ENCODE measurements at places on chromosomes 2 and 18.

GRCh38 chr18:68533641-68534040 is 181.3 kb downstream of the TMX3 start:
- DNase-seq: no peak

DNA sequence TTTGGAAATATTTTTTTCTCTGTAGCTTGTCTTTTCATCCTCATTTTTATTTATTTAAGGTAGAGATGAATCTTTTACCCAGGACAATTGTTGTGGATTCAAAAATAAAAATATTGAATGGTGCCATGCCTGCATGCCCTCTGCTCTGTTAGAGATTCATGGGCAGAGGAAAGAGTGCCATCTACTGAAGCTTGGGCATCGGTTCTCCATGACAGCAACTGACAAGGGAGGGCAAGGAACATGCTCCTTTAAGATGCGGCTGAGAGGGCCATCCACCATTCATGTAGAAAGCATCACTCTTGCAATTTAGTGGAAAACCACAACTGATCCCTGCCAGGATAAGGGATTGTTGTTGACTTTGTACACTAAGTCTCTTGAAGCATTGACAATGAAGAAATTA is 79.9 kb downstream of the PARD3B start:
- no peak for DNase-seq

DNA sequence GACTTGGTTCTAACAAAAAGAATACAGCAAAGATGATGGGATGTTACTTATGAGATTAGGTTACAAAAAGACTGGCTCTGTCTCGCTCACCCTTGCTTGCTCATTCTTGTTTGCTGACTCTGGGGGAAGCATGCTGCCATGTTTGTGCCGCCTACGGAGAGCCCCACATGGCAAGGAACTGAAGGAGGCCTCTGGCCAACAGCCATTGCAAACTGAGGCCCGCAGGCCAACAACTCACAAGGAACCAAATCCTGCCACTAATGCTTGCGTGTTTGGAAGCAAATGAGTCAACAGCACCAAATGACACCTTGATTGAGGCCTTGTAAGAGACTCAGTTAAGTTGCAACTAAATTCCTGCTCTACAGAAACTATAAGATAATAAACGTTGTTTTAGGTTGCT is 297.6 kb upstream of the STON1 start:
- no peak for DNase-seq

DNA sequence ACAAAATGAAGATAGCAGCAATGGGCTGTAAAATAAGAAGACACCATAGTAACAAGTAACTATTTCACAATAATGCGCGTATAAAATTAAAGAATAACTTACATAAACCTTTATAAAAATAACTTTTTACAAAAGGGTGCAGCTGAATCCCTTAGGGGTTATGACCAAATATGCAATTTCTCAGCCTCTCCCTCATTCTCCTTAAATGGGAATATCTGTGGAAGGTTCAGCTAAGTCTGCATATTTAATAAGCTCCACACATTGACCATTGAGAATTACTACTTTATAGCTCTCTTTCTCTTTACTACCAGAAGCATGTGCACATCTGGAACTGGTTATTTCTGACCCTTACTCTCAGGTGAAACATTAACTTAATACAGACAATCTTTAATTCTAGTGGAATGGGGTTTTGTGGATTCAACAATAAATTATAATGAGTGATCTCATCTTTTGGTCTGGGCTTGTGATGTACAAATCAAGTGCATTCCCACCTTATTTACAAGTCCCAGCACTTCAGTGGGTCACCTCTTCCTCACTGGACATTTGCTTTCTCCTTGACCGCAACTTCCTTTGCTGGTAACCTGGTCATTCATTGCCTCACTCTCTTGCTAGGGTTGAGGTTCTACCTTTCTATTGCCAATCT is 15.7 kb downstream of the ARHGAP15 start:
- no peak for DNase-seq

- no peak for DNase-seq
Measured at GRCh38 chr2:174518395-174518794, 31.6 kb upstream of the GPR155 start.

DNA sequence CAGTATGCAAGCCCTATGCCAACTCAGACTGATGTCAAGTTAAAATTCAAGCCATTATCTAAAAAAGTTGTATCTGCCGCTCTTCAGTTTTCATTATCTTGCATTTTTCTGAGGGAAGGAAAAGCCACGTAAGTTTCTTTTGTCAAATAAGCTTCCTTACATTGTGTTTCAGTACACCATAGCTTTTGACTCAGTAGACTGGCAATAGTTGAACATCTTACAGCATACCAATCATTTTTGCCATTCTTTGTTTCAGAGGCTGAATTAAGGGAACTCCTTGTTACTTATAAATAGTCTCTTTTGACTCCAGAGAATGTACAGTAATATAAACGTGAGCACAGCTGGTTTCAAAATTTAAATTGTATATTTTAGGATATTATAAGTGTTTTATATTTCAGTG is 120.6 kb downstream of the EHBP1 start:
- no peak for DNase-seq

DNA sequence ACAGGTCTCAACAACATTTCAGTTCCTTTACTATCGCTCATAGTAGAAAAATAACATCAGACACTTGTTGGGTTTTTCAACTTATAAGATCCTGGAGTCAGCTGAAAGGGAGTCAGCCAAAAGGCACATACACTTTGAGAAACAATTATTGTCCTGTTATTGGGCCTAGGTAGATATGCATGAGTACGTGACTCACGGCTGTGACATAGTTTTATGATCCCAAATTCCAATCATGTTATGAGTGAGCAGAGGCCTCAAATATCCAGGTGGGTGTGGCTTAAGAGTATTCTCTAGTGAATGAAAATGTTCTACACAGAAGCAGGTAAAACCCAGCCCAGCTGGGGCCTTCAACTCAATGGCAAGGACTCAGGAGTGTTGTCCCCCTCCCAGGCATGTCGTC is 27.2 kb downstream of the SERPINB8 start:
- DNase-seq: no peak

GRCh38 chr18:49225160-49225559 is 235.3 kb downstream of the DYM start:
- DNase-seq: no peak

DNA sequence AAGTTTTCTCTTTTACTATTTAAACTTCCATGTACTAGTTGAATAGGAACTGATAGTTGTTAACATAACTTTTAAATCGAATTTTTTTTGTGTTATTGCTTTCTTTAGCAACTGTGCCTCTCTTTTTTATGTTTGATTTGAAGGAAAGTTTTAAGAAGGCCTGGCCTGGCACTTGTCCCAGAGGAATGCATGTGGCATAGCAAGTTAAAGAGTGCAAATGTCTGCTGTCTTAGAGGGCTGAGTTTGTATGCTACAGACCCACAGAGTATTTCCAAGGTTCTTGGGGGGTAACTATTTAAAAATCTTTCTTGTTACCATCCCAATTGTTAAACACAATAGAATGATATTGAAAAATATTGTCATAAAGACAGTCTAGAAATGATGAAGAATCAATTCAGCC is 47.0 kb downstream of the MTCL1 start:
- no peak for DNase-seq
